NCI-H345 (cell line): ENCODE measurements at places on chromosomes 1 and 21.

DNA sequence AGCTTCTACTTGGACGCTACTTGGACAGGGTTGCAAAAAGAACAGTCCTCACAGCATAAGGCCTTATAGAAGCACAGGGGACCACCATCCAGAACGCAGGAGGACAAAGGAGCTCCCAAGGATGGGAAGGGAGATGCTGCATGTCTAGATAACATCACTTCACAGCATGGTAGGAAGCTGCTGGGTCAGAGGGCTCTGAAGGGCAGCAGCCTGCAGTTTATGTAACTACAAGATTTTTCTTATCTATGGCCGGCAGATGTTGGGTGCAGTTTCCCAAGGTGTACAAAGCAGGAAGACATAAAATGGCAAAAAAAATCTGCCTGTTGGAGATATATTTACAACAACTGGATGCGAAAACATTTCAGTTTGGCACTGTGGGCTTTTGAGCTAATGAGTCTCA lies 45.3 kb upstream of the SLC5A9 start:
- DNase-seq = no peak

DNA sequence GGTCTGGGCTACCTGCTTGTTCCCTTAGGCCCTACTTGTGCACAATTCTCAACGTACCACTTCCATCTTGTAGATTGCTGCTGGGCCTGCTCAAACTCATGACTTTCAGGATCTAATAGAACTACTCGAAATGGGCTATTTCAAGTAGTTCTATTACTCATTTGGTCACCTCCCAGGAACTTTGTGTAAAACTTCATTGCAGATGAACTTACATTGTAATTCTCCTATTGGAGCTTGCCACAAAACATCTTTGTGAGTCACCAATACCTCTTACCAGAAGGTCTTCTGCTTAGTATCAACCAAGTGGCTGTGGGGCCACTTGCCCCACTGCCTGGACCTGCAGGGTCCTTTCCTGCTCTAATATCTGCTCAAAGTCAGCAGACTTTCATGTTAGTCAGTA lies 10.7 kb upstream of the MYOCOS start:
- DNase-seq = no peak

DNA sequence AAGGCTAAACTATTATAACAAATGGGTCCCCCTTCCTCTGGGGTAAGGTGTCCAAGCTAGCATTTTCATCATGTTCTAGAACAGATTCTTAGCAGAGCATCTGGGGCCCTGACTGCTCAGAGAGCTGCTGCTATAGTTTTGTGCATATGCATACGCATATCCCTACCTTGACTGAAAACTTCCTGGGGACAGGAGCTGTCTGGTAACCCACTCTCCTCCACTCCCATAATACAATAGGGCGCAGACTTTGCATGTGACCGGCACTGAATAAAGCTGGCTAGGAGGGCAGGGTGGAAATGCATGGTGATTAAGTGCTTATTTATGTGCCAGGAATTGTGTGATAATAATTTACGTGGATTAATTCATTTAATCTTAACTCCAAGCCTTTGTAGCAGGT lies 11.6 kb downstream of the TRAF5 start:
- no peak for DNase-seq

GRCh38 chr1:205849619-205850355 lies at the start of gene PM20D1:
Gene PM20D1, minus strand, starts transcription at chr1:205850132. Its CDS starts 60 bp downstream, at chr1:205850072.
- DNase-seq = no peak

DNA sequence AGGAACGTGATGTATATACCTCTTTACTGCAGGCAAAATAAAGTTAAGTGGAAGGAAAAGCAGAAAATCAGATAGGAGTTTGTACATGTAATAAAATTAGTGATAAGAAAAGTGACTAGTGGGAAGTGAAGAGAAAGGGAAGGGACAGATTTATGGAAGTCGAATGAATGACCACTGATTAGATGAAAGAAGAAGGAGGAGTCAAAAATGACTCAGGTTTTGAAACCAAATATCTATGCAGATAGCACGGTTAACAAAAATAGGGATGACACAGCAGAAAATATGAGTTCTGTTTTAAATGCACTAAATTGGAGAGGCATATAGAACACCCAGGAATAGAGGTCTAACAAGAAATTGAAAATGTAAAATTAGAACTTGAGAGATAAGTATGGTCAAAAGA lies 128.0 kb downstream of the HMCN1 start:
- DNase-seq = no peak

DNA sequence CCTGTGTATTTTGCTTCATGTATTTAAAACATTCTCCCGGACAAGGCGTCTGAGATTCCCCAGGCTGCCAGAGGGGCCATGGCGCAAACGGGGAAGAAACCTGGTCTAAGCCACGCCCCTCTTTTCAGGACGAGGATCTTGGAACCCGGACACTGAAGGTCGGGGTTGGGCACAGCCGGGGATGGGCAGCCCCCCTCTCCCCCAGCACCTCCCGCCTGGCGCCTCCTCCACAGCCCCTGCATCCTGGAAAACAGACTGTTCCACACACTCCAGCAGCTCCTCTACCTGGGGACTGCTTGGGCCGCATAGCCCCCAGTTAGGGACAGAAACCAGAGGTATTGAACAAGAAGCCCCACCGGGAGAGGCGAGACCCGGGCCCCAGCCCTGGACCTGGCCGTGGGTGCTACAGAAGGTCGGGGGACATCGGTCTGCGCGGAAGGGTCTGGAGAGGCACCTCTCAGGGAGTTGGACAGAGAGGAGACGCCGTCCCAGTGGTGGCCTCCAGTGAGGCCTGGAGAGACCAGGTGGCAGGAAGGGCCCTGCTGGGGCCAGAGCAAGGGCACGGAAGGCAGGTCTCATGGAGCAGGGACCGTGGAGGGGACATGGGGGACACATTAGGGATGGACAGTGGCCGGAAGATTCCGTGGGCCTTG lies 5.4 kb downstream of the TP73 start:
- no peak for DNase-seq

- no peak for DNase-seq
Measured at GRCh38 chr21:45836268-45836655, 145.3 kb upstream of the COL6A1 start.

GRCh38 chr1:54110996-54111395 lies 41.8 kb downstream of the CDCP2 start:
- DNase-seq = no peak

- DNase-seq = no peak
Measured at GRCh38 chr1:22207511-22208267, 64.8 kb upstream of the WNT4 start.

- DNase-seq = no peak
Measured at GRCh38 chr1:79588719-79589118, 582.2 kb upstream of the ADGRL4 start.

- no peak for DNase-seq
Measured at GRCh38 chr1:243842161-243842560, 7.9 kb downstream of the AKT3 start.

- DNase-seq = no peak
Measured at GRCh38 chr1:18929686-18930085, 26.8 kb downstream of the IFFO2 start.

- no peak for DNase-seq
Measured at GRCh38 chr21:36239585-36239984, 80.4 kb upstream of the MORC3 start.

DNA sequence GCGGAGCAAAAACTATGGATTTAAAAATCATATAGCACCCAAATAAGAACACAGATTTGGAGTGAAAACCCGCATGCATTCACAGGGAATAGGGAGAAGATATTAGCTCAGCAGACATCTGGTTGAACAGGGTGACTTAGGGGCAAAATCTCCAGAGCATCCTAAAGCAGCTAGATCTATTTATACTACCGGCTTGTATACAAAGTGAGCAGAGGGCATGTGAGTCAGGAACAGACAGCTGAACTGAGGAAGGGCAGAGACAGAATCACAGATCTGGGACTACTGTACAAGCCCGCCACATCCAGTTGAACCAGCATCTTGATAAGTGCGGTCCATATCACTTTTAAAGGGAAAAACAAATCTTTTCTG lies 35.2 kb upstream of the EXOSC10 start:
- no peak for DNase-seq

DNA sequence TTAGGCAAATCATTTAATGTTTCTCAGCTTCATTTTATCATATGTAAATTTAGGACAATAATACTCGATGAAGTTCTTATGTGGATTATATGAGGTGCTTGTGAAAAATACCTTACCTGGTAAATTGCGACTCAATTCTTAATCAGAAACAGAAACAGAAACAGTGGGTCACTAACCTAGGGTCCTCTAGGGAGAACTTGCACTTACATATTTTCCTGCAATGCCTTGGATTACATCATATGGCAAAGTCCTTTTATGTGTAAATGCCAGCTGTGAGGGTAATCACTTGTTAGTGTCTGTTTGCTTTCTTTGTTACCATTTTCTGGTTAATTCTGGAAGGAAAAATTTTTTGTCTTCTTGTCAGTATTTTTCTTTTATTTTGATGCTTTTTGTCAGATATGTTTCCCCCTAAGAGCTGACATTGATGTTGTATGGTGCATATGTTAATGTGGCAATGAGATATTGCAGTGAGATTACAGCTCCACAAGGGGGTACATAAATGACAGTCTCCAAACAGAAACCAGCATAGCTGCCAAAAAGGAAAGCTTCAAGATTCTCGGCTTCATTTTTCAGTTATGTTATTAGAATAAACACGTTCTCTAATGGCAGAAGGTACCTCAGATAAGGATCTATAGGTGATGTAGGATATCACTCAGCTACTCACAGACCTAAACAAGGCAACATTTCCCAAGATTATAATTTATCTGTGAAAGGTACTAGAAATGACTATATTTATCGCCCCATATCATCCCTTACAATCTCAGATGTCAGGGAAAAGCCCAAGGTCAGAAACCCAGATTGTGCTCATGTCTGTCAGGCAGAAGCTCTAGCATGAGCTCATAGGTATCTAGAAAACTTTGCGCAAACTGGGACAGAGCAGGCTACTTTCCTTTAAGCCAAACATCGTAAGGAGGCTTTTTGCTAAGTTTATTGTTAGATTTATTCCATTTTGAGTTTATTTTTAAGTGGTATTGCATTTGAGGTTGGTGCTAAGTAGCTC lies 119.9 kb downstream of the FASLG start:
- DNase-seq = no peak

DNA sequence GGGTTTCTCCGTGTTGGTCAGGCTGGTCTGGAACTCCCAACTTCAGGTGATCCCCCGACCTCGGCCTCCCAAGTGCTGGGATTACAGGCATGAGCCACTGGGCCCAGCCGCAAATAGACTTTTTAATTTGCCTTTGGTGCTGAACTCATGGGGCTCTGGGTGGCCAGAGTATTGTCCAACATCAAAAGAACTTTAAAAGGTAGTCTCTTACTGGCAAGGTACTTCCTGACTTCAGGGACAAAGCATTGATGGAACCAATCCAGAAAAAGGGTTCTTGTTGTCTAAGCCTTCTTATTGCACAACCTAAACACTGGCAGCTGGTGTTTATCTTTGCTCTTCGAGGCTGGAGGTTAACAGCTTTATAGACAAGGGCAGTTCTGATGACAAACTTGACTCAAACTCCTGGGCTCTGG lies 3.8 kb upstream of the KTI12 start:
- DNase-seq = no peak

GRCh38 chr1:149846593-149847466 lies 52.5 kb upstream of the BOLA1 start:
- DNase-seq = no peak

DNA sequence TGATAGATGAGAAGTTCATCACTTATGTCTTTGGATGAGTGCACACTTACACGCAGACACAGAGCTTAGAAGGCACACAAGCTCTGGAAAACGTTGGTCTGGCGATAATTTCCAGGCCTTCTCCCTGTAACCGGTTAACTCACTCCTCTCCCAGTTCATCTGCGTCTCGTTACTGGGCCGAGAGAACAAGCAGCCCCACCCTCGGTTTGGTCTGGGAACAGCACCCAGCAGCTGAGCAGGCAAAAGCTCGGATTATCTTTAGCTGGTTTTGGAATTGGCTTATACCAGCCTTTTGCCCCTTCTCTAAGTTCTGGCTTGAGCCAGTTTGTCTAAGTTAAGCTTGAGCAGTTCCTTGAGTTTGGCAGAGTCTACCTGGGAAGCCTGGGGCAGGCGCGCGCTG lies 27.3 kb upstream of the COL6A1 start:
- no peak for DNase-seq

- DNase-seq = no peak
Measured at GRCh38 chr21:33020558-33021100, 5.1 kb upstream of the OLIG2 start.

GRCh38 chr1:117662667-117663066 lies 56.8 kb downstream of the TENT5C start:
- no peak for DNase-seq

DNA sequence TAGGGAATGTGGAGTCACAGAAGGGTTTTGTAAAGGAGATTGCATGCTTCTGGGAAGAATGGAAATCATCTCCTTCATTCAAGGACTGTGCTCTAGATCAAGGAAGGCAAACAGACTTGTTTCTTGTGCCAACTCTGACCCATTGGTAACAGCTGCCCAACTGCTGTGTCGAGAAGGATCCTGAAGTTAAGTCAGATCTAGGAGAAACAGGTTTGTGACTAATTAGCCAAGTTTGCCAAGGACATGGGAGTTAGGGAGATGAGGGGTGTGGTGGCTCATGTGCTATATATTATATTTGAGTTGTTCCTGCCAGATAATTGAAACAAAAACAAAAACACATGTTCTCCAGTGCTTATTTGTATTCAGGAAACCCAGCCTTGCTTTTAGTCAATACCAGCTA lies 251.2 kb upstream of the USP24 start:
- DNase-seq = no peak

DNA sequence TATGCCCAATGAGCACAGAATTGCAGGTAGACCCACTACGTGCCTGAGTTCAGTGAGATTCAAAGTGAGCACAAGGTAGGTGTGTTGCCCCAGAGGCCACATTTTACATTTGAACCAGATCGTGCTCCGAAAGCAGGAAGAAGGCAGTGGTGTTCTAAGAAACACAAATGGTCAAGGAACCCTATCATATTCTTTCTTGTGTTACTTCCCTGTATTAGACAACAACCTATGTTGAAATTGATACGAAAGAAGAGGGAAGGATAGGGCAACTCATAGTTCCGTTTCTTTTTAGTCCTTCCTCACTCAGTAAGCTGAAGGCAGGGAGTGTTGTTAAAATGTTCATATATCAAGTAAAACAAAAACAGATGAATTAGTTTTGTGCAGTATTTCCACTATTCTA lies 33.9 kb downstream of the OLFML2B start:
- no peak for DNase-seq

- DNase-seq = no peak
Measured at GRCh38 chr1:246779561-246780175, 55.5 kb downstream of the SCCPDH start.

DNA sequence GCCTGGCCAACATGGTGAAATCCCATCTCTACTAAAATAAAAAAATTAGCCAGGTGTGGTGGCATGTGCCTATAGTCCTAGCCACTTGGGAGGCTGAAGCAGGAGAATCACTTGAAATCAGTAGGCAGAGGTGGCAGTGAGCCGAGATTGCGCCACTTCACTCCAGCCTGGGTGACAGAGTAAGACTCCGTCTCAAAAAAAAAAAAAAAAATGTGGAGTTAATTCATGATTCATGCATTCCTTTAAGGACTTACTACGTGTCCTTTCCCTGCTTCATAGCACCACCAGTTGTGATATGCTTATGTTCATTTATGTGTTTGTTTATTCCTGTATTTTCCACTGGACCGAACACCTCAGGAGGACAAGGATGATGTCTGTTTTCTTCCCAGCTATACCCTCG lies 12.7 kb upstream of the PRELP start:
- no peak for DNase-seq
